ENCODE measurements at places on chromosomes 16 and 17.

GRCh38 chr16:29000019-29000418, 15.2 kb downstream of the LAT start:
- no peak for DNase-seq

GRCh38 chr17:70053241-70054234, 21.5 kb upstream of the KCNJ16 start:
- DNase-seq: no peak

DNA sequence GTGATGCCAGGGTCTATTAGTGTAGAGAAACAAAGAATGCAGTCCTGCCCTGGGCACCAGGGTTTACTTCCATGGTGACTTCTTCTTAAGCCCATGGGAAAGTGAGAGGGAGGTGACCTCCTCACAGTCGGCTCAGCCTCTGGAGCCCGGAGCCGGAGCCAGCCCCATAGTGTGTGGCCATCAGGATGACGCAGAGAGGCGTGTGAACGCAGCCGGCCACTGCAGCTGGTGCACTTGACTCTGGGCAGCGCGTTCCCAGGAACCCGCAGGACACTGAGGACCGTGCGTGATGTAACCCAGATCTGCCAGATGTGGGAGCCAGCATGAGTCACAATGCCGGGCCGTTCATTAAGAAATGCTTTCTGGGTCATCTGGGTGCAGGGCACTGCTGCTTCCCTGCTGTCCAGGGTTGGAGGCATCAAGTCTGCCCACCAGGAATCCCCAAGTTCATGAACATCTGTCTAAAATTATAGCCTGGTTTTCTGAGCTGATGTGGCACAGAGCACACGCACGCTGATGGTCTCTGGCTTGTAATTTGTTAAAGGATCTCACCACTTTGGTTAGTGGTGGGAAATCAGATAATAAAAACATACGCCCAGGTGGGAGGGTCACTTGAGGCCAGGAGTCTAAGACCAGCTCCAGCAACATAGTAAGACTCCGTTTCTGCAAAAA, 114.1 kb downstream of the PITPNC1 start:
- DNase-seq: no peak

DNA sequence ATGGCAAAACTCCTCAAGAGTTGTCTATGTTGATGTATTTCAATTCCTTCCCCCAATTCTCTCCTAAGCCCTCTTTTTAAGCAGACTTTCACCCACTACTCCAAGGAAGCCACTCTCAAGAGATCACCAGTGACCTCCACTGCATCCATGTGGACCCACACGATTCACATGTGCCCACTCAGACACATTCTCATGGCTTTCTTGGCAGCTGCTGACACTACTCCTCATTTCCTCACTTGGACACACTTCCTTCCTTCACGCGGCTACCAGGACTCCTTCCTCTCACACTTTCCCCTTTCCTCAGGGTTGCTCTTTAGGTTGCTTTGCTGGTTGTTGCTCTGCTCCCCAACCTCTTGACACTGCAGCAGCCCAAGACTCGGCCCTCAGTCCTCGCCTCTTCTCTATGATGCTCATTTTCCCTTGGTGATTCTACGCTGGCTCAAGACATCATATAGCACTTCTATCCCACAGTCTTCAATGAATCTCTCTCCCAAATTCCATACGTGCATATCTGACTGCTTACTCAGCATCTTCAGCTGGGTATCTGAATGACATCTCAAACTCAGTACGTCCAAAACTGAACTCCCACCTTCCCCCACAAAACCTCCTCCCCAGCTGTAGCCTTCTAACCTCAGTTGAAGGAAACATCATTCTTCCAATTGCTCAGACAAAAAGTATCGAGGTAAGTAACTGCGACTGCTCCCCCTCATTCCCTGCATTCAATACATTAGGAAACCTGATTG, 28.2 kb downstream of the HELZ start:
- no peak for DNase-seq

- no peak for DNase-seq
These were observed 43.4 kb downstream of the HNF1B start for GRCh38 chr17:37701496-37701898.

DNA sequence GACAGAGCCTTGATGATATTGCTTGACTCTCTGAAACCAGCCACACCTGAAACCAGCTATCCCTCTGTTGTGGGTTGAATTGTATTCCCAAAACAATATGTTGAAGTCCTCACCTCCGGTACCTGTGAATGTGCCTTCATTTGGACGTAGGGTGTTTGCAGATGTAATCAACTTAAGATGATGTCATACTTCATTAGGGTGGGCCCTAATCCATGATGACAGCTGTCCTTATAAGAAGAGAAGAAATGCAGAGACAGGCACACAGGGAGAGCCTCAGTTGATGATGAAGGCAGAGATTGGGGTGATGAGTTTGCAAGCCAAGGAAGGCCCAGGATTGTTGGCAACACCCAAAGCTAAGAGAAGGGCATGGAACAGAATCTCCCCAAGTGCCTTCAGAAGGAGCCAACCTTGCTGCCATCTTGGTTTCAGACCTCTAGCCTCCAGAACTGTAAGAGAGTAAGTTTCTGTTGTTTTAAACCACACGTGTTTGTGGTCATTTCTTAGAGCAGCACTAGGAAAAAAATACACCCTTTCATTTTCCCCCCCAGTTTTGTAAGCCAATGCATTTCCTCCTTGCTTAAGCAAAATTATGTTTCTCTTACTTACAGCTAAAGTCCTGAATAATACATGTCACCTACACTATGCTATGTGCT, 29.4 kb upstream of the MYH10 start:
- DNase-seq: no peak

DNA sequence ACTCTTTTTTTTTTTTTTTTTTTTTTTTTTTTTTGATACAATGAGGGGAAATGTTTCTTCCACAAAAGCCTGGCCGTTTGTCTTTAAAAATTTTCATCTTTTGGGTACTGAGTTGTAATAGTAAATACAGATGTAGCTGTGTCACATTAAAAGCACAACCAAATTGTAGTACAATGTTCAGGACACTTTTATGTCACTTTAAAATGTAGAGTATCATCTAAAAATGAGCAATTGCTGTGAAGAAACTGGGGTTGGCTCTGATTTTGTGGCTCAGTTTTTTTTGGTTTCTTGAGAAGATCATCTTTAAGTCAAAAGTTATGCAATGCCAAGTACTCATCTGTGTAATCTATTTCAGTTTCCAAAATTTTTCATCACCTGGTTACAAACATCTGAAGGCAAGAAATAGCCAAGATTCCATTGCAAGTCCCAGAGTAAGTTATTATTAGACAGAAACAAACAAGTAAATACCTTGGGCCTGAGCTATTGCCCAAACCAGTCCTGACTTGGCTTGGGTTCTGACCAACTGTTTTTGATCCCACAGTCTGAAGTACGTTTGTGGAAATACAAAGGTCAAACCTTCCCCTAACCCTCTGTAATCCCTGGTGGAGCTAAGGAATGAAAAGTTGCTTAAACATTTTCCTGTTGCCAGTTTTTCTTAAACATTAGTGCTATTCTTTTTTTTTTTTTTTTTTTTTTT, 717.2 kb downstream of the WWOX start:
- no peak for DNase-seq

GRCh38 chr17:76078860-76079534, at the start of gene ZACN:
Gene ZACN (plus strand): TSS chr17:76079182. CDS start chr17:76079265, 83 bp downstream.
- DNase-seq: no peak

DNA sequence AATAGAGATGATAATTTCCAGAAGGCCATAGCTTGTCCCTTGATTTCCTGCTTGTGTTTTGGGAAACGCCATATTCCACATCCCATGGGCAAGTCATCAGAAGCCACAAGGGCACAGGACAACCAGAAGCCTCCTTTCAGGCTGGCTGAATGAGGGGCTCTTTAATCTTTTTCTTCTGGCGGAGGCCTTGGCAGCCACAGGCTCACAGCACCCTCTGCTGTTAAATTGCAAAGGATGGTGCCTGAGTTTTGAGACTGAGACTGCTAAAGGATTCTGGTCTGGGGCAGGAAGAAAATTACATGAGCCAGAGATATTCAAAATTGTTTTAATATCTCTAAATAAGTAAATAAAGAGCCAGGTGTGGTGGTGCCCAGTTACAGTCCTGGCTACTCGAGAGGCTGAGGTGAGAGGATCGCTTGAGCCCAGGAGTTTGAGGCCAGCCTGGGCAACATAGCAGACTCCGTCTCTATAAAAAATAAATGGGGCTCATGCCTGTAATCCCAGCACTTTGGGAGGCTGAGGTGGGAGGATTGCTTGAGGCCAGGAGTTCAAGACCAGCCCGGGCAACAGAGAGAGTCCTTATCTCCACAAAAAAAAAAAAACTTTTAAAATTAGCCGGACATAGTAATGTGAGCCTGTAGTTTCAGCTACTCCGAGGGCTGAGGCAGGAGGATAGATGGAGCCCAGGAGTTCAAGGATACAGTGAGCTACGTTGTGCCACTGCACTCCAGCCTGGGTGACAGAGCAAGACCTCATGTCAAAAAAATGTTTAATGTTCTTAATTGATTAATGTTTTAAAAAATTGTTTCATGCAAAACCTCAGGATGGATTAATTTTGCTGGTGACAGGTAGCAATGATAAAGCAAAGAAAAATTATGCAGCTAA, 26.3 kb downstream of the AARSD1 start:
- peak; percentile 42 for DNase-seq

- DNase-seq: no peak
These were observed 1.7 kb upstream of the ALOX12 start for GRCh38 chr17:6994118-6994598.

DNA sequence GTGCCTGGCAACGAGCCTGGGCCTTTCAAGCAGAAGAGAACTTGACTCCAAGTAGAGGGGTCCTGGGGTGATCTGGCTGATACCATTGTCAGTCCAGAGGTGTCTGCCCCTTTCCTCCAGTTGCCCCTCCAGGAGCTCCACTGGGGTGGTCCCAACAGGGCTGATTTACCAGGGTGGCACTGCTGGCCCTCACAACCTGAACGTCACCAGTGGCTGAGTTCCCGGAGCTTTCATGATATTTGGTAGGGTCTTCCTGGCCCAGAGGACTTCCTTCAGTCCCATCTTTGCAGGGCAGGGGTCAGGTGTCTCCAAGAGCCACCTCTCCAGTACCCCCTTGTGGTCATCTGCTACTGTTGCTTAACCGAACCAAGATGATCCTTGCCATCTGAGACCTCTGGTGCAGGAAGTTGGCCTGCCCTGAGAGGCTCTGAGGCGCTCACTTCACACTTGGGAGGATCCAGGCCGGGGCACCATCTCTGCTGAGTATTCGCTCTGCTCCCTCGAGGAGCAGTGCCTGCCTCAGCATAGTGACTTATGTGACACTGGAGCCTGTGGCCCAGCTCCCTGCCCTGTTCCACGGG, 3.5 kb downstream of the LIMD2 start:
- DNase-seq: no peak

DNA sequence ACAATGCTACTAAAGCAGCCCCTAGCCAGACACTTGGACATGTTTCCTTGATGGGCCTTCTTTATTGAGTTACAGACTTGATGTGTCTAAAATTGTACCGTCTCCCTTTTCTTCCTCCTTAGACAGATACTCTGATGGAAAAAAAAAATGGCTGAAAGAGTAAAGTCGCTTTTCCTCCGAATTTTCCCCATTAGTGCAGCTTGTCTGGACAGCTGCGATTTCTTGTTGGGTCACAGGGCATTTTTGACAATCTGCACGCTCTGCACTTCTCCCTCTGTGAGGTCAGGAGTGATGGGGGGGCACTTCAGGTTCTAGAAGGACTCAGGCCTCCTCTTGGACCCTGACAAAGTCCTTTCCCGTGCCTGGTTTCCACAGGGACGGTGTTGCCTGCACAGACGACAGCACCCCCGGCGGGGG, 968 bp upstream of the PRKAR1A start:
- DNase-seq: no peak

DNA sequence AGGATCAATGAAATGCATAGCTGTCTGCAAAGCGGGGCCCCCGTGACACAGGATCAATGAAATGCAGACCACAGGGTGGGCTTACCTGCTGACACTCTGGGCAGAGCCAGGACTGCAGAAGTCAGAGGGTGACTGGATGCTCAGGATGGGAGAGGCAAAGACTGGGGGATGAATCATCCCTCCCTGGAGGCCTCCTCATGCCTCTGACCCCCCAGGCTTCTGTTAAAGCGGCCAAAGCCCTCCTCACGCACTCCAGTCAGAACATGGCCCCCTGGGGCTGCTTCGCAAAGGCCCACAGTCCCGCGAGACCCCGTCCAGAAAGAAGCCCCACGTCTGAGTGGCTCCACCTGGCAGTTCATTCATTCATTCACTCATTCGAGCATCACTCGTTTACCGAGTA, 38.4 kb upstream of the FOXF1 start:
- no peak for DNase-seq

- DNase-seq: no peak
These were observed 1.6 kb downstream of the PYCARD start for GRCh38 chr16:31200821-31201568.

DNA sequence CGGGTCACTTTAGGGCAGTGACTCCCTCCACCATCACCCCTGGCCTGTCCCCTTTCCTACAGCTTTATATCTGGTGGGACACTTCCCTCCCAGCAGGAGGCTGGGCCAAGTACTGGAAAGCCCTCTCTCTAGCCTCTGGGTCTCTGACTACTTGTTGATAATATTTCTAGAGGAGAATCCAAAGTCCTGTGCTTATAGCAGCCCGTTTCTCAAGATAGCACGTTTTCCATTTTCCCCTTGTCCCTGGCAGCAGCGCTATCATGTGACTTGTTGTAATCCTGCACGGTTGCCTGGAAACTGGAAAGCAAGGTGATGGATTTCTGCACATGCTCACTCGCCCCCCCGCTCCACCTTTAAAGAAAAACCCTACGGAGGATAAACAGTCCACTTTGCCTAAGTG, 3.3 kb upstream of the AXIN2 start:
- peak; percentile 69 for DNase-seq

DNA sequence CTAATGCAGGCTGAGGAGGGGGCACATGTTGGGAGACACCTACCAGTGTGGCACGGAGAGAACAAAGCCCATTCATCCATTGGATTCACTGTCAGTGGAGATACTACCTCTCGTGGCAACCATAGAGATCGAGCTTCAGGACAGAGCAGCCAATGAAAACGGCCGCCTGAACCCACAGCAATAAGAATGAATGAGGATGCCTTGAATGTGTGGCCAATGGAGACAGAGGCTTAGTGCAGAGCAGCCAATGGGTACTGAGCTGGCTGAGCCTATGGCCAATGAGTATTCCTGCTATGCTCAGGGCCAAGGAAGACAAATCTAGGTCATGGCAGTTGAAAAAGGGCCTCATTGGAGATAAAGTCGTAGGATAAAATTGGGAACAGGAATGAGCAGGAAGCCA, 10.9 kb downstream of the ARHGEF15 start:
- DNase-seq: no peak
